ENCODE measurements at places on chromosomes 4 and X. TPM values are rescaled to one million over a fixed set of nuclear protein-coding genes. Genes with fewer than 3 reads are reported as not detected.

GRCh38 chrX:23901805-23902204, 5.9 kb downstream of the APOO start:
- no peak for DNase-seq
- no peaks in the 10 kb centered on the region for H3K36me3 ChIP-seq
- H3K27ac ChIP-seq, result no peak overlapping the region
- H3K4me1 ChIP-seq, result no peaks in the 10 kb centered on the region
- H3K27me3 ChIP-seq, result no peaks in the 10 kb centered on the region

- no peak overlapping the region for H3K4me3 ChIP-seq
- peaks cover 4% of the 10 kb centered on the region for H3K4me1 ChIP-seq
- H3K36me3 ChIP-seq, result no peaks in the 10 kb centered on the region
- H3K27ac ChIP-seq, result no peak overlapping the region
- DNase-seq, result no peak
These were observed 90.2 kb downstream of the NHS start for GRCh38 chrX:17465201-17465600.

DNA sequence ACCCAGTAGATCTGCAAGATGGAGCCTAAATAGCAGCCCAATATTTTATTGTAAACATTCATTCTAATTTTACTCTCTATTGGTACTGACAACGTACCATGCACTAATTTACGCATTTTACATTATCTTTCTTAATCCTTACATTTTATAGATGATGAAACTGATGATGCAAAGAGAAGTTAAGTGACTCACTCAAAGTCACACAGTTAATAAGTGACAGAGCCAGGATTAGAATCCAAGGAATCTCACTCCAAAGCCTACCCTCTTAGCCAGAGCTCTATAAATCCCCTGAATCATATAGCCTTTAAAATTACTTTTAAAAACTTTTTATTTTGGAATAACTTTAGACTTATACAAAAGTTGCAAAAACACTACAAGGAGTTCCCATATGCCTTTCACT, 37.6 kb downstream of the PHKA1 start:
- no peak overlapping the region for H3K4me3 ChIP-seq
- H3K27ac ChIP-seq, result no peak overlapping the region
- no peak for DNase-seq

DNA sequence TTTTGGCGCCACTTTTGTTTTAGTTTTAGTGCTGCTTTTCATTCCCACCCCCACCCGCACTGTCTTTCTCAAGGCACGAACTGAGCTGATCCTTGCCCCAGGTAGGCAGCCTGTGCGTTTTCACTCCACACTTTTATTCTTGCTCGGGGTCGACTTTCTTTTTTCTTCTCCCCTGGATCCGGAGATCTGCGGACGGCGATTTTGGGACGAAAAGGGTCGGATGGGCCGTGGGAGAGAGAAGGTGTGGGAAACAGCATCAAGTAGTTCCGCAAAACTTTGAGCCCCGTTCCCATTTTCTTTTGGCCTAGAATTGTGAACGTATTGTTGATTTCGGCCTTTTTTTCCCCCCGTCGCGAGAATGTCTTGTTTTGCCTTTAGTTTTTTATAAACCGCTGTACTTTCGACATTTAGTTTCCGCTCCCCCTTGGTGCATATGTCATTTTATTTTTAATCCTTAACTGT, 531 bp downstream of the STAG2 start:
- no peaks in the 10 kb centered on the region for H3K36me3 ChIP-seq
- H3K27me3 ChIP-seq, result peaks cover 8% of the 10 kb centered on the region
- peaks cover 9% of the 10 kb centered on the region for H3K4me1 ChIP-seq
- DNase-seq, result no peak
- H3K4me3 ChIP-seq, result peak overlapping the region; percentile 95

- DNase-seq, result peak; percentile 46
- H3K27ac ChIP-seq, result no peak overlapping the region
- H3K36me3 ChIP-seq, result no peaks in the 10 kb centered on the region
- H3K4me1 ChIP-seq, result peaks cover 2% of the 10 kb centered on the region
- no peak overlapping the region for H3K4me3 ChIP-seq
These were observed 108.4 kb downstream of the DOCK11 start for GRCh38 chrX:118603981-118604380.

DNA sequence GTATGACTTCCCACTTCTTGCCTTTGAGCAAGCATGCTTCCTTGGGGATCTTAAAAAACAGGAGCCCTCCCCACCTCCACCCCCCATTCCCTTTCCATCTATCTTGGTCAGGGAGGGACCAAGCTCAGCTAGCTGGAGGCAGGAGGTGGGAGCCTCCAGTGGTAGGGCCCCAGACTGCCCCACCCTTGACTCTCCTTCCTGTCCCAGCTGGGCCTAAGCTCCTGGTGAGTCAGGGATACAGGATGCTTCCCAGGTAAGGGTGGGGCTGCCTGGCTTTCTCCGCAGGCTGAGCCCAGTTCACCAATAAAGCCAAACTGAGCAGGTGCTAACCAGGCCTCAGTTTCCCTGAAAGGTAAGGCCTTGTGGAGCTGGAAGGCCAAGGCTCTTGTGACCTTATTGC, 15.2 kb downstream of the EFNB1 start:
- H3K4me3 ChIP-seq, result no peak overlapping the region
- H3K4me1 ChIP-seq, result peaks cover 2% of the 10 kb centered on the region
- DNase-seq, result no peak
- H3K27me3 ChIP-seq, result no peaks in the 10 kb centered on the region
- no peaks in the 10 kb centered on the region for H3K36me3 ChIP-seq

DNA sequence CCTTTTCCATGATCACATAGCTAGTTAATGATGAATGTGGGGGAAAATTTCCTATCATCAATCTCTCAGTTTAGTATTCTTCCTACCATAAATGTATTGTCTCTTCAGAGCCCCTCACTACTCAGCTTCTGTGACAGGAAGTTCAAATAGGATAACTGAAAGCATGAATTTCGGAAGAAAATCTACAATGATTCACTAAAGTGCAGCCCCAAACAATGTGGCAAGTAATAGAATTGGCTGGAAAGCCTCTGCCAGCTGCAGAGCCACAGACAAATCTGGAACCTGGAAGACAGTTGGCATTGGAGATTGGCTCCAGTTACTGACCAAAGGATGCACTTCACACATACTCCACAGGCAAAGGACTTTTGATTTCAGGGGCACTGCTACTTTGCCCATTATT, 35.2 kb downstream of the EGF start:
- DNase-seq, result no peak
- no peaks in the 10 kb centered on the region for H3K4me1 ChIP-seq
- H3K27me3 ChIP-seq, result no peaks in the 10 kb centered on the region

DNA sequence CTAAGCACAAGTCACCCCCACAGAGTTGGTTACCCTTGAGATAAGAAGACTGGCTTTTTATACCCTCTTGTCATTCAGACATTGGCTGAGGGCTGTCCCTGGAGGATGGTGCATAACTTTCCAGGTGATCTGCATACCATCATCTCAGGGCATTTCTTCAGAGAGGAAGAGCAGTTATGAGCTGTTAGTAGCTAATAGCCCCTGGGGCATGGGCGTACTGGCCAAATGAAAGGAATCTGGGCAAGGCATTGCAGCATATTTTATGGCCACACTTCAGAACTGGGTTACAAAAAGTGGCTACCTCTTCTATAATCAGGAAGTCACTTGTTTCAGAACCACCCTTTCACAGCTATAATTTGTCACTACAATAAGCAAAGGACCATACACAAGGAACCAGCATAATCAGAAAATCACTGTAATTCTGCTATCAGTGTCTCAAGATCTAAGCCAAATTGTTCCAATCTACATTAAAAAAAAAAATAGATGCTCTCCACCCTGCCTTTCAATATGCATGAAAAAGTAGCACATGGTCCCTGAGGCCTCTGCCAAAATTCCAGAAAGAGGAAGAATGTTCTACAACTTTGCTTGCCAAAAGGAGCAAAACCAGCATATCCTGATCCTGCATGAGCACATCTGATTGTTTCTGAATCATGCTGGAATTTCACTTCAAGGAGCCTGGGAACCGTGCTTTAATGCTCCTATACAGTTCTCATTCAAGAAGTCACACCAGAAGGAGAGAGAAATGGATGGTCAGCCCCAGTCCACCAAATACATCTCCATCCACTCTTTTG, 92.0 kb downstream of the TMEM144 start:
- H3K4me3 ChIP-seq, result no peak overlapping the region
- no peaks in the 10 kb centered on the region for H3K27me3 ChIP-seq
- H3K36me3 ChIP-seq, result no peaks in the 10 kb centered on the region
- no peak for DNase-seq
- no peak overlapping the region for H3K27ac ChIP-seq

GRCh38 chr4:74374561-74375327, 9.8 kb downstream of the EREG start:
- no peaks in the 10 kb centered on the region for H3K36me3 ChIP-seq
- peaks cover 2% of the 10 kb centered on the region for H3K27me3 ChIP-seq
- no peak overlapping the region for H3K4me3 ChIP-seq
- no peak for DNase-seq

DNA sequence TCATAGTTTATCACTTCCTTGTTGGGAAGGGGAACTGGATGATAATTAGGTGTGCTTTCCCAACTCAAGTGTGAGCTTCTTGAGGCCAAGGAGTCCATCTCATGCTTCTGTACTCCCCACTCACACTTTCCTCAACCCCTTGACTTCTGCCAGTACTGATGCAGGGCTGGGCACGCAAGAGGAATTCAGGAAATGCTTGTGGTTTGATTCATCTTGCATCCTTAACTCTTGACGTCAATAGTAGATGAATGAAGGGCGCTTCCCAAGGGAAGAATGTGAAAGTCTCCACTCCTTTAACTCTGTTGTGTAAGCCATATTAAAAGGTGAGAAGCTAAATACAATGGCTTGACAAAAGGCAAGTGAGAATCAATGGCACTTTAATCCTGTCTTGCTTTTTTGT, 101.8 kb downstream of the AGTR2 start:
- no peak for DNase-seq
- no peaks in the 10 kb centered on the region for H3K27me3 ChIP-seq
- no peak overlapping the region for H3K4me3 ChIP-seq
- peaks cover 4% of the 10 kb centered on the region for H3K36me3 ChIP-seq
- no peak overlapping the region for H3K27ac ChIP-seq
- H3K4me1 ChIP-seq, result no peaks in the 10 kb centered on the region

DNA sequence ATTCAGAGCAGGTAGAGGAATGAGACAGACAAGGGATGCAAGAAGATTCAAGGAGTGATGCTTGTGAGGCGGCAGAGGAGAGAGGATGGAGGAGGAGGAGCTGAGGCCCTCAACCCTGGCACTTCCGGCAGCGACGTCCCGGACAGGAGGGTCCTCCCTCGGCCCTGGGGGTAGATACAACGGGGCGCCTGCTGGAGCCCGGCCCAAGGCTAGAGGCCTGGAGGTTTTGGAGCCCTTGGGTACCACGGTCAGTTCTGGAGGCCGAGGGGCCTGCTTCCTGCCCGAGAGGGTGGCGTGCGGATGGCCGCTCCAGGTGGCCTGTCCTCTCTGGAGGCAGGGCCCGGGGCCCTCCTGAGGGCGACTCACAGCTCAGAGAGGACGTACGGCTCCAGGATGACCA, 13.5 kb downstream of the SSR4 start:
- no peak for DNase-seq
- H3K4me3 ChIP-seq, result no peak overlapping the region
- H3K4me1 ChIP-seq, result peaks cover 2% of the 10 kb centered on the region

- no peaks in the 10 kb centered on the region for H3K27me3 ChIP-seq
- no peak overlapping the region for H3K4me3 ChIP-seq
- no peak overlapping the region for H3K27ac ChIP-seq
- no peaks in the 10 kb centered on the region for H3K36me3 ChIP-seq
- H3K4me1 ChIP-seq, result no peaks in the 10 kb centered on the region
These were observed 80.3 kb downstream of the BANK1 start for GRCh38 chr4:101870874-101871273.

DNA sequence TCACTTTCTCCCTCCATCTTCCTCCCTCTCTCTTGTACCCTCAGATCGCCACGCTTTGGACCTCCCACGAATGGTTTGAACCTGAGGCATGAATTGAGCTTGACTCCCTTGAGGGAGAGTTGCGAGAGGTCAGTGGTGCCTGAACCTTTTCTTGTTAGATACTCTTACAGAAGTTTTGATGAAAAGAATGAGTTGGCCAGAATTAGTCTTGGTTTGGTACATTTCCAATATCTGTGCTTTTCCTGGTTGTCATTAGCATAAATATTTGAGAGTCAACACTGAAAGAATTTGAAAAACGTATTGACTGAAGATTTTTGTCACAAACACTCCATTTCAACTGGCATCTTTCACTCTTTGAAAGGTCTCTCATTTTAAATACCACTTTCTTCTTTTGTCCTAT, 510.6 kb upstream of the DIPK2B start:
- no peaks in the 10 kb centered on the region for H3K36me3 ChIP-seq
- no peaks in the 10 kb centered on the region for H3K4me1 ChIP-seq
- no peak overlapping the region for H3K4me3 ChIP-seq
- DNase-seq, result no peak
- peaks cover 1% of the 10 kb centered on the region for H3K27me3 ChIP-seq
- no peak overlapping the region for H3K27ac ChIP-seq

GRCh38 chrX:13888284-13888683, 71.4 kb upstream of the GPM6B start:
- peak overlapping the region; percentile 33 for H3K27ac ChIP-seq
- no peak overlapping the region for H3K4me3 ChIP-seq
- peaks cover 12% of the 10 kb centered on the region for H3K4me1 ChIP-seq
- H3K27me3 ChIP-seq, result peaks cover 2% of the 10 kb centered on the region
- H3K36me3 ChIP-seq, result no peaks in the 10 kb centered on the region

DNA sequence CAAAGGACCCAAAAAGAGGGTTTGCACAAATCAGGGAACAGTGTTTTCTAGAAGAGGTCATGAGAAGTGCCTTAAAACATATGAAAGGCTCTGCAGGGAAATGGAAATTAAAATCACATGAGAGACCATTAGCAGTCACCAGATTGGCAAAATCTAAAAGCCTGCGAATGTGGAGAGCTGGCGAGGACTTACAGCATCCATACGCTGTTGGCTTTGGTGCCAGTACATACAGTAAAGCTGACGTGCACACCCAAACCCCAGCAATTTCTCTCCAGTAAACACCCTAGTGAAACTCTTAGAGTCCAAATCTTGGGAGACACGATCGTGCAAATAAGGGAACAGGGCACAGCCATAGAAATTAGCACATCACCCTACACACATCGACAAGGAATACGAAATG, 25.4 kb upstream of the PPP2R2C start:
- no peak overlapping the region for H3K4me3 ChIP-seq
- DNase-seq, result no peak
- H3K36me3 ChIP-seq, result peaks cover 10% of the 10 kb centered on the region
- no peak overlapping the region for H3K27ac ChIP-seq
- peaks cover 9% of the 10 kb centered on the region for H3K4me1 ChIP-seq
- H3K27me3 ChIP-seq, result peaks cover 5% of the 10 kb centered on the region

DNA sequence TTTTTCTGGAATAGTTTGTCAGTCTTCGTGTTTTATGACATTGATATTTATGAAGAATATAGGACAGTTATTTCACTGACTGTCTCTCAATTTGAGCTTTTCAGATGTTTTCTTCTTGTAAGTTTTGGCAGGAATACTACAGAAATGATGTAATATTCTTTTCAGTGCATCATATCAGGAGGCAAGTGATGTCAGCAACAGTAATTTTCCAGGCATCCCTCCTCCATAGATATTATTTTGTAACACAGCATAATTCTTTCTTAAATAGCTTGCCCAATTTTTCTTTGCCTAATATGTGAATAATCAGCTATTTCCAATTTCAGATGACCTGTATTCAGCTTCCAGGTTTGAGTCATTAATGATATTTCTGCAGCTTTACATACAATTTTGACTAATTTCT, 211.1 kb downstream of the ADGRL3 start:
- no peaks in the 10 kb centered on the region for H3K36me3 ChIP-seq
- DNase-seq, result no peak
- H3K4me1 ChIP-seq, result peaks cover 15% of the 10 kb centered on the region
- H3K27me3 ChIP-seq, result no peaks in the 10 kb centered on the region
- no peak overlapping the region for H3K27ac ChIP-seq
- no peak overlapping the region for H3K4me3 ChIP-seq

Gene NLGN4X
- 40.9 TPM for total RNA-seq

Gene DIAPH2
- 3.8 TPM for total RNA-seq

Gene AVPR2
- total RNA-seq, result not detected

Gene PAGE1
- total RNA-seq, result not detected
